ENCODE measurements at places on chromosomes 3 and 15.
A peak's percentile ranks its signal among the peaks of the same experiment; 100 is the strongest.

DNA sequence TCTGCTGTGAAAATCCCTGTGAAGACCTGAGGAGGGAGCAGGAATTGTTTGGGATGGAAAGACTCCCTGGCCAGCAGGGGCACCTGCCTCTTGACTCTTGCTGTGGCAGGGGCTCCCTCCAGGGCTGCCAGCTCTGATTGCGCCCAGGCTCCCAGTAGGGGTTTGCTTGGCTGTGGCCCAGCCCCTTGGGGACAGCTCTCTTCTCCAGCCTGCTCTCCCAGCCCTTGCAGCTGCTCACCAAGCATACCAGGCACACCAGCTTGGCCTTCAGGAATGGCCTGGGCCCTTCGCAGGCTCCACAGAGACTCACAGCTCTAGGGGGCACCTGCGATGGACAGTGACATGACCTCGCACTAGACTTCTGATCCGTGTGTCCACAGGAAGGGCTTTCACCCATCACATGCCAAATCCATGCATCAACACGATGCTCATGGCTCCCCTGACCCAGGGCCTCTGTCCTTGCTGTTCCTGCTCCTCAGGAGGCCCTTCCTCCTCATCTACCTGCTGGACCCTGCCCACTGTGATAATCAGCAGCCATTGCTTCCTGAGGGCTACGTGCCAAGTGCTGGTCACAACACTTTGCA is 61.8 kb downstream of the SCN5A start:
- DNase-seq = peak; percentile 17

DNA sequence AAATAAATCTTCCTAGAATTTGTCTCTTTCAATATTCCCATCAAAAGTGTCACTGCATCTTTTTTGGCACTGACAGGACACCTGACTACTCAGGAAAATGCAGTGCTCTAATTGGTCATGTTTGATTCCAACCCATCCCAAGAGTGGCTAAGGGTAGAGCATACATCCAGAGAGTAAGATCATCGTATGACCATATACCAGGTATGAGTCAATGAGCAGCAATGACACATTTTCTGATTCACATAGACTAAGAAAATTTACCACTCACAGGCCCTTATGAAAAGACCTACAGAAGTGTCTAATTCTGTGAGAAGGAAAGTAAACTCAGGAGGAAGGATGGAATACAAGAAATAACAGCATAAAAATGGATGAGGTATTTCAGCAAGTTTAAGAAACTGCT is 434.2 kb downstream of the ZIC1 start:
- DNase-seq = no peak

GRCh38 chr3:5006755-5007202 is 27.5 kb downstream of the BHLHE40 start:
- no peak for DNase-seq

DNA sequence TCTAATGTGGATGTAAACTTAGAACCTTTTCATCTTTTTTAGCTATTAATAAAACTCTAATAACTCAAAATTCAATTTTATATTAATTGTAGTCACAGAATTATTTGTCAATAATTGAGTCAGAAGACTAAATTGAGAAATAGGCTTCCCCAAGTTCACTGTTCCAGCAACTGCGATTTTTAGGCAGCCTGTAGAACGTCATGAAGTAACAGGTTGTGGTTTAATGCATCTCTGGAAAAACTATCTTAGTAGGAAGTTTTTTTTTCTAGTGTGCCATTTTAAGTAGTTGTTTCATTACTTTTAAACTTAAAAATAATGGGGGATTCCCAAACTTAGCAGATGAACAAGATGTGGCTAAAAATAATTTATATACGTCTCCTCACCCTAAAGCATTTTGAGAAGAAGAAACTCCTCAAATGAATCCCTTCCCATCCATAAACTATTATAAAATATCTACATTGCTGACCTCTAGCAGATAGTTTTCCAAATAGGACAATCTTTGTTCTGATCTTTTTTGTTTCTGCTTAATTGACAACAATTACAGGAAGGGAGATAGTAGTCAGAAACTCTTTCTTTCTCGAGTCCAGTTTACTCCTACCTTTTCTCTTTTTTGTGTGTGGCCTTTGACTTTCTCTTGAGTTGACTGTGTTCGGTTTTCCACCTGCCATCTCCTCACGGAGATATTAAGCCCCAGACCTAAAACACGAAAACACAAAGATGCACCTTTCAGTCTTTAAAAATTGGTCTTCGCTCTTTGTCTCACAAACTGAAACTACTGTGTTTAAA is 43.1 kb downstream of the LRCH3 start:
- DNase-seq = no peak

DNA sequence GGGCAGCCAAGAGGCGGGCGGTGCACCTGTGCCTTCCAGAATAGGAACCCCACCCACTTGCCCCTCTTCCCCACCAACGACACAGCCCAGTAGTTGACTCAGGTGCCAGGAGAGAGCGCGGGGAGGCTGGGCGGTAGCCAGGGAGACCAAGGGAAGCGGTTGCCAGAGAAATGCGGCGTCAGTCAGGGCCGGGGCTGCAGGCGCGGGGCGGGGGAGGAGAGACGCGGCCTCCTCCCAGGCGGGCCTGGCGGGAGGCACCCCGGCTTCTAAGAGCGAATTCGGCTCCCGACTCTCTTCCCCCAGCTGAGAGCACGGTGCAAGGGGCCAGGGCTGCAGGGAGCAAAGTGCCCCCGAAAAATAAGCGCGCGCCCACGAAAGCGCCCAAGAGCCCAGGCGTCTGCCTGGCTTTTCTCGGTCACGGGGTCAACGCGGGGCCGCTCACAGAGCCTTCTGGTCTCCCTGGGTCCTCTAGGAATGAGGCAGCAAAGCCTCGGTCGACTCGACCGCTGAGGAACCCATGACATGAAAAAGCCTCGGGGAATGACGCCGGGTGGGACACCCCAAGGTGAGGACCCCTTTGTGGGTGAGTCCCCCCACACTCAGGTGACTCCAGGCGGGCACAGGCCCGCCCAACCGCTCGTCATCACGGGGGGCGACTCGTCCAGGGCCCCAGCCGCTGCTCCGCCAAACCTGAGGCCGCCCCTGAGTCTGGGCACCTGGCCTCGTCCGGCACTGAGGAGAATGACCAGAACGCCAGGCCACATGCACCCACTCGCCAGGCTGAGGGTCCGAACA is 716 bp downstream of the CPEB1 start:
- peak; percentile 34 for DNase-seq

- no peak for DNase-seq
Observed at GRCh38 chr3:69300296-69300695, 85.6 kb downstream of the FRMD4B start.

DNA sequence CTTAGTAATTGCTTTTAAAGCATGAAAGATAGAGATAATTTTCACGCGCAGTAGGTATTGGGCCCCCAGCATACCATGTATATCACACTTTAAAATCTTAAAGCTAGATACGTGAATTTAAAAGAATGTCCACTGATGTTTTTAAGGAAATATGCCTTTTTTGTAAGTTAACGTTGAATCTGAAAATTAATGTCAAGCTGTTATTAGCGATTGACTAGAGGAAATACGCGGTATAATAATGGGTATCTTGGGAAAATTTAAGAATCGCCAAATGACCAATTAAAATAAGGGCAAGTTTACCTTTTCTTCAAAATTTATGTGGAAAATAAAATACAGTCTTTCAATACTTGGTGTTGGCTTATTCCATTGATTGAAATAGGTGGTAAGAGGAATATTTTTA is 13.3 kb upstream of the CHD2 start:
- DNase-seq = no peak

Measured in activated naive CD8-positive, alpha-beta T cell treated with anti-CD3 and anti-CD28 coated beads, Interleukin-2, amount 10 ng/mL, durations not matched to agents 7 days and 5 days (primary cell).